ENCODE measurements at places on chromosomes 7 and 10.

- DNase-seq: no peak
Observed at GRCh38 chr10:30973737-30974136, 57.9 kb downstream of the ZNF438 start.

- DNase-seq: no peak
Observed at GRCh38 chr7:48299580-48300169, 128.4 kb downstream of the ABCA13 start.

DNA sequence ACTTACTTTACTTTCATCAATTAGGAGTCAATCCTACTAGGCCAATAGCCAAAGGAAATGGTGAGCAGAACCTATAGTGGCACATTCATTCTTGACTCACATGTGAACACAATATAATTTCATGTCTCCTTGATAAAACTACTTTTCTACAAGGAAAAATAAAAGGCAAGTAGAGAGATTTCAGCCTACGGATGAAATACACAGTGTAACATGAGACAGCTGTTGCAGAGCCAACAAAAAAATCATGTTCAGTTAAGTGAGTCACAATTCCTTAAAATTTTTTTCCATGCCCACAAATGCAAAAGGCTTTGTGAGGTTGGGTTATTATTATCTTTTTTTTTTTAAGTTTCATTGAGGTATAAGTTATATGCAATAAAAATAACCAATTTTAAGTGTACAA is 54.8 kb downstream of the GPR141 start:
- DNase-seq: no peak

DNA sequence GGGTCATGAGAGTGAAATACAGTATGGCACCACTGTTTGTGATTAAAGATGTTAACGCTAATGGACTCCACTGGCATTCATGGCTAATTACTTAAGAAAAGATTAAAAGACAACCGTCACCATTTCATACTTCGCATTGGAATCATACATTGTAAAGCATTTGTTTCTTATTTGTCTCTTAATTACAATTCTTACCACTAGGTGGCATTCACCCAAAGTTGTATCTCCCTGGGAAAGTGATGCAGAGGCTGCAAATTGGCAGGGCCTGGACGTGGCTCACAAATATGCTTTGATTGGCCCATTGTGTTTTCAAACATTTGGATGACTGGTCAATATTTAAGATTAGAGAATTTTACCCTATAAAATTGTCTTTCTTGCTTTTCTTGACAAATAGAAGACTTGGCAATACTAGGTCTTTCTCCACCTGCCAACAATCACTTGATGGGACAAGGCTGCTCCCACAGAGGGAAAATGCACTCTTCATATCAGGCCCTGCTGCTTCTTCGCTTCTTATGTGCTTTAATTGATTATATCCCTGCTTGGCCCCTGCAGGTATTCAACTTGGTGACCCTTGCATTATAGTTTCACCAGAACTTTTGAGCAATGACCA is 72.1 kb upstream of the STARD3NL start:
- DNase-seq: no peak

- no peak for DNase-seq
Observed at GRCh38 chr7:70076325-70076724, 478.1 kb downstream of the AUTS2 start.

DNA sequence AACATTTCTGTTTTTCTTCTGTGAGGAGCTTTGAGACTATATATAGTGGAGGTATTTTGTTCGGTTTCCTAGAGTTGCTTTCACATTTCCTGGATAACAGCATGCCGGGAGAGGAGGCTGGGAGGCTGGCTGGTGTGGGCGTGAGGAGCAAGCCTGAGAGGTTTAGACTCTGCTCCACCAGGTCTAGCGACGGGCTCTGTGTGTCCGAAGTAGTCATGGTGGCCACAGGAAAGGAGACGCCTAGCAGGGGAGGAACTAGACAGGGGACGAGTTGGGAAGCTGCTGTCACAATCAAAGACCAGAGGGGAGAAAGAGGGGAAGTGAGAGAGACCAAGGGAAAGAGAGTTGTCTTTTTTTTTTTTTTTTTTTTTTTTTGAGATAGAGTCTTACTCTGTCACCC is 19.6 kb downstream of the PTPRE start:
- no peak for DNase-seq

DNA sequence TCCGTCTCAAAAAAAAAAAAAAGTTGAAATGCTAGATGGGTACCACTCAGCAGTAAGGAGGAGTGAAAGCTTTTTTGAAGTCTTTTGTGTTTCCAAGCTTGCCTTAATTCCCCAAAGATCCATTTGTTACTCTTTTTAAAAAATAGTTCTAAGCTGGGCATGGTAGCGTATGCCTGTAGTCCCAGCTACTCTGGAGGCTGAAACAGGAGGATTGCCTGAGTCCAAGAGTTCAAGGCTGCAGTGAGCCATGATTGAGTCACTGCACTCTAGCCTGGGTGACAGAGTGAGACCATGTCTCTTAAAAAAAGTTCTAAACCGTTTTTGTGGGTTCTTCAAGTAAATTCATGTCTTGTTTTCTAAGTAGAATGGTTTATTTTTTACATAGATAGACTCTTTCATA is 5.3 kb downstream of the TBC1D12 start:
- no peak for DNase-seq

GRCh38 chr10:17669185-17669872 is 25.4 kb downstream of the STAM start:
- DNase-seq: no peak

DNA sequence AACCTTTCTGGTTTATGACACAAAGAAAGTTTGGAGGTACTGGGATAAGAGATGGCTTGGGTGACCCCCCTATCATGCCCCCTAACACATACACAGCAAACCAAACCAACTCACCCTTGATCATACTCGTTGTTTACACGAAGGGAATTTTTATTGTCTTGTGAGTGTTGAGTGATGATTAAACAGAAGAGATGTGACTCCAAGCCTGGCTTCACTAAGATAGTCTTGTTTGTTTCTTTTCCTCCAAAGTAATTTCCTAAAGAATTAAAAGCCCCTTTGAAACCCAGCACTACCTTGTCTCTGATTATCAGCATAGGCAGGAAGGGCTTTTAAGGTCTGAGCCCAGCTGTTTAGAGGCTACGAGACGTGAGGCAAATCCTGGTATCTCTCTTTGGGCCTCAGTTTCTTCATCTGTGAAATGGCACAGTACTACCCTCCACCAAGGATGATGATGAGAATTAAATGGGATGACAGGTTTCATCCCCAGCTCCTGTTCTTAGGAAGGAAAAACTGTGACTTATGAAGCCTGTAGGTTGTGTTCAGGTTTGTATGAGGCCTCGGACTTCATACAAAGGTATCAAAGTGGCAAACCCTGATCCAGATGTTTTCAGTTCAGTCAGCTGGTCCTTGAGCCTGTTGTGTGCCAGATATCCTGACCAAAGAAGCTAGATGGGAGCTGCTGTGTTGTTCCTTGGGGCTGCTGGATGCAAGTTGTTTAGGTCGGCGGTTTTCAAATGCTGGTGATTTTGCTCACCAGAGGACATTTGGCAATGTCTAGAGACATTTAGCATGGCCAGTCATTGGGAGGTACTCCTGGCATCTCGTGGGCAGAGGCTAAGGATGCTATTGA is 51.8 kb downstream of the TCF7L2 start:
- no peak for DNase-seq

GRCh38 chr7:102170393-102170970 is 116.2 kb upstream of the SH2B2 start:
- DNase-seq: no peak

DNA sequence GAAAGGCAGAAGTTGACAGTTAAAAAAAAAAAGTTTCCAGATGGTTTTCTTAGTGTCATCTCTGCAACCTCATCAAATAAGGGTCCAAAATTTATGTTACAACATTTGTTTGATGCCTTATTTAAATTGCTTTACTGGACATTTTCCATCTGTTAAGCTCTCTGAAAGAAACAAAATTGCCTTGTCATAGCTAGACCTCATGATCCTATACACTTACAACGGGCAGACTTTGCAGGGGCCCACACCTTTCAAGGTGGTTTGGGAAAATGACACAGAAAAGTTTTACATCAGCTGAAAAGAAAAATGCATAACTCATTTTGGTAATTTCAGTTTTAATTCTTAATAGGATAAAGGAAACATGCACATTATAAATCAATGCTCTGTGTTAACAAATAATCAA is 1.4 kb upstream of the TES start:
- DNase-seq: no peak

- DNase-seq: no peak
Observed at GRCh38 chr10:69317175-69317604, 38.9 kb downstream of the HK1 start.

DNA sequence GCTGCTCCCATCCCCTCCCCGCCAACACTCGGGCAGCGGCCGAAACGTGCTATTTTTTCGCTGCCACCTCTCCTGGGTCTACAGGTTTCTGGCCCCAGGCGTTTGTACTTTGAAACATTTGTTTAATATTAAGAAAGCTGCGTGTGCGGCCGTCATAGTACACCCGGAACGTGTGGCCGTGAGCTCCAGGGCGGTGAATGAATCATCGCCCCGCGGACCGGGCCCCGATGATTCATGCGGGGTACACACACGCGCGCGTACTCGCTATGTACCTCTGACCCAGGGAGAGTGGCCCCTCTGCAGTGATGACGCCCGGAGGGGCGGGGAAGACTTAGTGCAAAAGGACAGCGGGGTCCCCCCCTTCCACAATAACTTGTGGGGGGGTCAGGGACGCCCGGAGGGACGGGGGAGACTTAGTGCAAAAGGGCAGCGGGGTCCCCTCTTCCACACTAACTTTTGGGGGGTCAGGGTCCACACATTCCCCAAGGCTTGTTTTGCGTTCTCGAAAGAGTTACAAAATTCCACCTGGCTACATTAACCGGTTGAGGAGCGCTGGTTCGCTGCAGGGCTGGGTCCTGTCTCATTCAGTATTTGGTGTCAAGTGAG is 56.5 kb upstream of the PCGF5 start:
- peak; percentile 49 for DNase-seq

GRCh38 chr7:128201067-128201689 is 39.9 kb upstream of the LEP start:
- DNase-seq: no peak

DNA sequence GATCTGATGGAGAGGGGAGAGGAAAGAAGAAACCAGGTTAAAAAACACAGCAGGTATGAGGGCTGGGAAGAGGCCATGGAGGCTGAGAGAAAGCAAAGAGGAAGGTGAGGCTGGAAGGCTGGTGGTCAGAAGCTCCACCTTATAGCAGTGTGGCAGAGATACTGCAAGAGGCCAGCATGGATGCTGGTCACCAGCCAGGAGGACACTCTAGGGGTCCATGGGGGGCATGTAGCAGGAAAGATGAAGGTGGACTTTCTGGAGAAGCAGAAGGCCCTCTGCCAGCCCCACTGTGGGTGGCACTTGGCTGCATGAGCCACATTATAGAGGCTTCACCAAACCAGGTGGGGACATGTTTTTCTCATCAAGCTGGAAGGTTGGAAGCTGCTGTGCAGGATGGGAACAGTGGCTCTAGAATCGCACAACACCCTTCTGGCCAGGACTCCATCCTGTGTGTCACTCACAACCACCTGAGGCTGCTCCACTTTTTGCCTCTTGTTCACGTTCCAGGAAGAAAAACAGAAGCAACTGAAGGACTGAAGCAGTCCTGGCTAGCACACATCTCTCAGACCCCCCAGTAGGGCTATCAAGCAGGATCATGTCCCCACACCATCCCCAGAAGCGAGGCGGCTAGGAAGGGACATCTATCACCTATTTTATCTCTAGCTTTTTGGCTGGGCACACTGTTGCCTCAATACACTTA is 587.5 kb upstream of the MGMT start:
- DNase-seq: no peak

- no peak for DNase-seq
Observed at GRCh38 chr10:110918269-110918642, 724 bp downstream of the BBIP1 start.

DNA sequence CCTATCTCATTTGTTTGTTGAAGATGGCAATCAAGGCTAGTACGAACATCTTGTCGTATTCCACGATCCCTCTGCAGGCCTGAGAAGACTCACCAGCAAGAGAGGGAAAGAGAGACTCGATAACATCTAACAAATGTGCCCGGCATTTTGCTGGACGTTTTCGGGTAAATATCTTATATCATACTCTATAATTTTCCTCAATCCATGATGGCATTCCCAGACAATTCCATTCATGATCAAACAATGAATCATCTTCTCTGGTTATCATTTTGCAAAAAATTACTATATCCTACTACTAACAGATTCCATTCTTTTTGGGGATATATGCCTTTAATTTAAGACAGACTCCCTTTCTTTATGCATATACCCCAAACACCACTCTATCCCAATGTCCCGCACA is 118.1 kb downstream of the TYW1B start:
- DNase-seq: no peak

GRCh38 chr7:117164620-117165019 is 158.2 kb downstream of the WNT2 start:
- DNase-seq: no peak

- no peak for DNase-seq
Observed at GRCh38 chr7:36617408-36617807, 106.9 kb downstream of the AOAH start.

DNA sequence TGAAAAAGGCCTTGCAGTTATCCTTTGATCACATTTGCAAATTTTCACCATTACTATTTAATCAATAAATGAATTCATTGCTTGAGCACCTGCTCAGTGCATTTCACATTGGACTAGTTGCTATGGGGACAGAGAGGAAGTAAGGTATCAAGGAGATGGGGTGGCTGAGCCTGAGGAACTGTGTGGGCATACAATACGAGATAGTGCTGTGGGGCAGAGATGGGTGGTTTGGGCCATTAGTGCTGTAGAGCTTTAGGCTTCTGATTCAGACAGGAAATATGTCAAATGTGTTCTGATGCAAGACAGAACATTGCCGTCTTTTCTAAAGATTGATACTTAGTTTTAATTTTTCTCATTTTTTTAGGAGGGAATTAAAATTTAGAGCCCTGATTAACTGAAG is 13.2 kb downstream of the ITGB8 start:
- no peak for DNase-seq

DNA sequence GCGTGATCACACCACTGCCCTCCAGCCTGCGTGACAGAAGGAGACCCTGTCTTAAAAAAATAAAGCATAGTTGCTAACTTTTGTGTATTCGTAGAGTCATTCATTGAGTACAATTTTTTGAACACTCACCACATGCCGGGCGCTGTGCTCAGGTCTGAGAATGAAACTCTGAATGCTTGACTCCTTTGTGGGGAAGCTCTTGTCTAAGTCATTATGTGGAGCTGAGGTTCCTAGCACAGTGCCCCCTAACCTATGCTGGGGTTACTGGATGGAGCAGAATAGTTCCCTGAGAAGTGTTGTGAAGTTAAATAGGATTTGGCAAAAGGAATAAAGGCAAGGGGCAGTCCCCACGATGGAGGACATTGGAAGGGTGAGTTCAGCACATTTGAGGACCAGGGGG is 123.3 kb downstream of the CELF2 start:
- no peak for DNase-seq

DNA sequence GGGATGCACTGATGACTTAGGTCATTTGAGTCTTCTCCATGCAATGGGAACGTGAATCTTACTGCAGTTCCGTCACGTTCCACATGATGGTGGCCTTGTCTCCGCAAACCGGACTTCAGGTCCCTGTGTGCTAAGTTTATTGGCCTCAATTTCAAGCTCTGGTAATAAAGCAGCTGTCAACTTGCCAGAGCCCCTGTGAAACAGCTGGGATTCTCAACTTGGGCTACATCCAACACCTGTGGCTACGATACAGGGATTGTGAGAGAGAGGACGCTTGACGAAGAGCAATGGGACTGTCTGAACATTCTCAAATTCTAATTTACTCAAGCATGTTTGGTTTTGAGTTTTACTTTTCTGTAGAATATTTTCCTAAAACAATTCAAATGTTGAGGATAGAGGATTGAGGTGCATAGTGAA is 174.2 kb downstream of the PTN start:
- no peak for DNase-seq

Measured in activated naive CD8-positive, alpha-beta T cell treated with anti-CD3 and anti-CD28 coated beads, Interleukin-2, amount 50 U/mL, for 16 hours (primary cell).